ENCODE measurements at places on chromosomes 1 and 21.

GRCh38 chr1:9373619-9374018 is 80.9 kb downstream of the SPSB1 start:
- no peak for DNase-seq

GRCh38 chr1:201982623-201983379 is at the start of gene RNPEP:
RNPEP (plus strand) TSS chr1:201982648; CDS start chr1:201982667, 19 bp downstream.
- peak; percentile 60 for DNase-seq

DNA sequence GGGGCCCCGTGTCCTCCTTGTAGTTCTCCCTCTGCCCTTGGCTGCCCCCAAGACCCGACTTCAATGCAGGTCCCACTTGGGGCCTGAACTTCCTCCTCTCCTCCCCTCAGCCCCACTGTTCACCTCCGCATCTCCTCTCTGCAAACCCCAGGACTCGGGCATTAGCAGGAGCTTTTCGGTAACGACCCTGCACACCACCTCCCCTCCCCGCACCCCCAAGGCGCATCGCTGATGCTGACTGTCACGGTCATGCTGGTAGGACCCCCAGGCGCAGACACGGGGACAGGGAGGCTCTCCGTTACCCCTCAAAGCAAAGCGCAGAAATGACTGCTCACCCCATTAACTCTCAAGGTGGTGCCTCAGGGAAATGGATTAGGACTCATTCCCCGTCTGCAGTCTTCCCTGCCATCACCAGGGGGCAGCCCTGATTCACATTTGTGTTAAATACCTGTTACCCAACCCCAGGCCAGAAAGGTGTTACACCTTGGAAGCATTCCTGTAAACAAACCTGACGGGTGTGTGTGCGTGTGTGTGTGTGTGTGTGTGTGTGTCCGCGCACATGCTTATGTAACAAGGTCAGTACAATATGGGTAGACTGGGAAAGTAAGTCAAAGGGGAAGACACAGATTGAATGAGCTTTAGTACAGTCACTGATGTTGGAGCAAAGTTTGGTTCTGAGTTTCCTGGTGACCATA is 6.4 kb upstream of the GUCA2B start:
- DNase-seq: peak; percentile 76

- no peak for DNase-seq
Observed at GRCh38 chr1:67948151-67949080, 102.0 kb downstream of the DIRAS3 start.

DNA sequence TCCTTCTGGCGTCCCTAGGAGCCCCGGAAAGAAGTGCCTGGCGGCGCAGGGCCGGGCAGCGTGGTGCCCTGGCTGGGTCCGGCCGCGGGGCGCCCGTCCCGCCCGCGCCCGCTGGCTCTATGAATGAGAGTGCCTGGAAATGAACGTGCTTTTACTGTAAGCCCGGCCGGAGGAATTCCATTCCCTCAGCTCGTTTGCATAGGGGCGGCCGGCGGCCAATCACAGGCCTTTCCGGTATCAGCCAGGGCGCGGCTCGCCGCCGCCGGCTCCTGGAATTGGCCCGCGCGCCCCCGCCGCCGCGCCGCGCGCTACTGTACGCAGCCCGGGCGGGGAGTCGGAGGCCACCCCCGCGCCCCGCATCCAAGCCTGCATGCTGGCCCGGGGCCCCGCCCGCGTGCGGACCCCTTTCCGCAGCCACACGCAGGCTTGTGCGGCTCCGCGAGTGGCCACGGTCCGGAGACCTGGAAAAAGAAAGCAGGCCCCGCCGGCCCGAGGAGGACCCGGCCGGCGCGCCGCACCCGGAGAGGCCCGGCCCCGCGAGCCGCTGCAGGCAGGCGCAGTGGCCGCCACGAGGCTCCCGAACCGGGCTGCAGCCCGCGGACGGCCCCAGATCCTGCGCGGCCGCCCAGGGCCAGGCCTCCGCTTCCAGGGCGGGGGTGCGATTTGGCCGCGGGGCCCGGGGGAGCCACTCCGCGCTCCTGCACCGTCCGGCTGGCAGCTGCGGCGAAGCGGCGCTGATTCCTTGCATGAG is 160.4 kb downstream of the RUNX1 start:
- DNase-seq: peak; percentile 87

DNA sequence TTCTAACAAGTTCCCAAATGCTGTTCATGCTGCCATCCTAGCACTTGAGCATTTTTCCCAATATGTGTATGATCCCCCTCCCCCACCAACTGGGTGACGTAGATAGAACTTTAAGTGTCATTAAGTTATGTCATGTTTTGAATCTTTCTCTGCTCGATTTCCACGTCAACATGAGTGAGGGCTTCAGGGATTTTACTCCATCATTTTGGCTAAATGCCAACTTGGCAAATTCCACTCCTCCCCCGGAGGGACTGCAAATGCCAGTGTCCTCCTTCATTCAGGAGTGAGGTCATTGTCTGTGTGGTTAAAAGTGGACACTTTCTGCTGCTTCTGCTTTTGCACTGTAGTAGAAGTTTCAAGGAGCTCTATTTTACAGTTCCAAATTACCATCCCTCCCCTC is 201.7 kb downstream of the FGGY start:
- DNase-seq: no peak

DNA sequence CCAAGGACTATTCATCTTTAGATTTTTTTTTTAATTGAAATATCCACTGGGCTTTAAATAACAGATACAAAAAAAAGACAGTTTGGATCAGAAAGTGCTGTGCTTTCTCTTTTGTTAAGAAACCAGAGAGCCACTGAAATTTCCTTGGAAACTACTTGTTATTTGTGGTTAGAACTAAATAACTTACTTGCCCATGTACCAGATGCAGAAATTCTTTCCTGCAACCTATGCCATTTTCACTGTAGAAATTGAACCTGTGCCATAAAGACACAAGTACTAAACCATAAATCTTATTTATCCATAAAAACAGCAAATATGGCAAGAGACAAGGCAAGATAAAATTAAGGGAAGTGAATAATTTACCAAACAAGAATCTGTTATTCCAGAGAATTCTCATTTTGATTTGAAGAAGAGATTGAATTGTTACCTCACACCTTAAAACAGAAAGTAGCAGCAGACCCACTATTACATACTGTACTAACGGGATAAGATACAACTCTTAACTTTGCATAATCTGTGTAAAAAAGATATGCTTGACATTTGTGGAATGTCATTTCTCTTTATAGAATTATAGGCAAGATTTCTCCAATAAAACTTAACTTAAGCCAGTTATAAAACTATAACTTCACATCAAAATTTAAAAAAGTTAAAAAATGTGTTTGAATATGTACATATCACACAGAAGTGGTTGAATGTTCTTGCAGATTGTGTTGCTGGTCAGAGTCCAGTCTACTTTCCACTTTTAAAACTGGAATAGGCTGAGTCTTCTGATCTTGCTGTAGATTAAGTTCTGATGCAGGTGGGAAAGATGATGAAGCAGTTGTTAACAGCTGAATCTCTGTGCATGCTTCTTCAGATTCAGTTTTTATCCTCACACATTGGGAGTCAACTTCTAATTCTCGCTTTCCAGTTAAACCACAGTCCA is 6.3 kb upstream of the PHTF1 start:
- no peak for DNase-seq

DNA sequence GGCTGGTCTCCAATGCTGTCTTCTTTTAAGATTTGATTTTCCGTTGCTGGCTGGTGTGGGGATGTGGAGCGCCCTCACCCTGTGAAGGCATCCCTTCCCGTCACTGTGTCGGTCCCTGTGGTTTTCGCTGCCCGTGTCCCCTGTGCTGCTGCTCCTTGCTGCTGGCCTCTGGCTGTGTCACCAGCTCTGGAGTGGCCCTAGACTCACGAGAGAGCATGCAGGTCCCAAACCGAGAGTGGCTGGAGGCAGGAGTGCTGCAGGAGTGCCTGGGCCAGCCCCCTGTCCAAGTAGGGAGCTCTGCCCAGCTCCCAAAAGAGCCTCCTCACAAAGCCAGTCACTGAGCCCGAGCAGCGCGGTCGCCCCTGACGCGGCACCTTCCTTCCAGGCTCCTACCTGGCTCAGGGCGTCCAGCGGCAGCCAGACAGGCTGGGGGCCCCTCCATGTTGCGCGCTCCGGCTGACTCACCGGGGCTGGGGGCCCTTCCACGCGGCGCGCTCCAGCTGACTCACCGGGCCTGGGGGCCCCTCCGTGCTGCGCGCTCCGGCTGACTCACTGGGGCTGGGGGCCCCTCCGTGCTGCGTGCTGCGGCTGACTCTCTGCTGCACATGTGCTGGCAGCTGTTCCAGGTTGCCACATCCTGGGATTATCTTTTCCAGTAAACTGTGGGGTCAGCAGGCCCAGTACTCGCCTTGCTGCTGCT is 106.7 kb upstream of the COL6A1 start:
- no peak for DNase-seq

DNA sequence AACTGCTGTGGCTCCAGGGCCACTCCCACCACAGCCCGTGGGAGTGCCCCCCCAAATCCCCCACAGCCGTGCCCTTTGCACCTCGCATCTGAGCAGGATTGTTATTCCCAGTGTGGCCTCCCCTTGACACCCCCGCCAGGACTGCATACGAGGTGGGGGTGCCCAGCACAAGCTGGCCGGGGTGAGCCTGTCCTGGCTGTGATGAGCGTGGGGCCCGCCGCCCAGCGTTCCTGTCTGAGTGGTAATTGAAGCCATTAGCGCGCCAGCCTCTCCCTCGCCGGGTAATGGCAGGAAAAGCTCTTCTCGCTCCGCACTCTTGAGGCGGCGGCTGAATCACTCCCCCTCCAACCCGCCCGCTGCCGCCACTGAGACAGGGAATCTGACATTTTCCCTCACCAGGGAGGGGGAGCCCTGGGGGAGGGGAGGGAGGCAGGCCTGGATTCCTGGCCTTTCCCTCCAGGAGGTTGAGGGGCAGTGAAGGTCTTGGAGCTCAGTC is 27.7 kb downstream of the PTPRF start:
- no peak for DNase-seq

DNA sequence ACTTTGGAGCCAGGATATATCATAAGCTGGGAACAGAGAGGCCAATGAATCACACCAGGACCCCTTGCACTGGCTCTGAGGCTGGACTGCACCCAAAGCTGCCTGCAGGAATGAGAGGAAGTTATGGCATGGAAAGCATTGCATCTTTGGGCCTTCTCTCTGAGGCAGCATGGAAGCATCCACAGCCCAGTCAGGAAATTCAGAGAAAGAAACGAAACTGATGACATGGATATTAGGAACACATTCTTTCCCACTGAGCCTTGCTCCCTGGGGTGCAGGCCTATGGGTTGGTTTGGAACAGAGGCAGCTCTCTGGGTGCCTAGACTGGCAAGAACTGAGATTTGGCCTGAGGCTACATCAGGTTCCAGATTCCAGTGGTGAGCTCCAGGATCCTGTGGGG is 98.6 kb downstream of the NGF start:
- no peak for DNase-seq

- DNase-seq: no peak
Observed at GRCh38 chr1:212294983-212295382, 9.8 kb downstream of the PPP2R5A start.

DNA sequence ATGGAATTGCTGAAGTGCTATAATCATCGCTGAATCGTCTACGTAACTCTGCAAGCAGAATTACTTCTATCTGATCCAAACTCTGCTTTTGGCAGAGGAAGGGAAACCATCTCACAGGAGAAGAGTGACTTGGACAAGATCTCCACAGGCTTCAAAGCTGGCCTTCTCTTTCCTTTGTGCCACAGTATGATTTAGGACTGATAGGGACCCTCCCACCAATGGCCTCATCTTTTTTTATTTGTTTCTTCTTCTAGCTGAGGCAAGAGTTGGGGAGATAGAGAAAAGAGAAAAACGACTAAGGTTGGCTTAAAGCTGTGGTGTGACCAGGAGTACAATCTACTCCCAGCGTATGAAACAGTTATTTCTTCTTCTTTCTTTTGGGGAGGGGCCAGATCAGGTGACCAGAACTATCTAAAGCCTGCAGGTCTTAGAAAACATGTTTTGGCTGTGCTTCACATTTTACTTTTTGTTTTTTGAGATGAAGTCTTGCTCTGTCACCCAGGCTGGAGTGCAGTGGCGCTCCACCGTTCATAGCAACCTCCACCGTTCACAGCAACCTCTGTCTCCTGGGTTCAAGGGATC is 35.0 kb downstream of the ZNF496 start:
- no peak for DNase-seq

- no peak for DNase-seq
Observed at GRCh38 chr1:240056350-240056749, 35.3 kb upstream of the FMN2 start.

- no peak for DNase-seq
Observed at GRCh38 chr1:221768444-221769066, 26.7 kb upstream of the DUSP10 start.

GRCh38 chr1:231418101-231418740 is 3.9 kb downstream of the EGLN1 start:
- no peak for DNase-seq

DNA sequence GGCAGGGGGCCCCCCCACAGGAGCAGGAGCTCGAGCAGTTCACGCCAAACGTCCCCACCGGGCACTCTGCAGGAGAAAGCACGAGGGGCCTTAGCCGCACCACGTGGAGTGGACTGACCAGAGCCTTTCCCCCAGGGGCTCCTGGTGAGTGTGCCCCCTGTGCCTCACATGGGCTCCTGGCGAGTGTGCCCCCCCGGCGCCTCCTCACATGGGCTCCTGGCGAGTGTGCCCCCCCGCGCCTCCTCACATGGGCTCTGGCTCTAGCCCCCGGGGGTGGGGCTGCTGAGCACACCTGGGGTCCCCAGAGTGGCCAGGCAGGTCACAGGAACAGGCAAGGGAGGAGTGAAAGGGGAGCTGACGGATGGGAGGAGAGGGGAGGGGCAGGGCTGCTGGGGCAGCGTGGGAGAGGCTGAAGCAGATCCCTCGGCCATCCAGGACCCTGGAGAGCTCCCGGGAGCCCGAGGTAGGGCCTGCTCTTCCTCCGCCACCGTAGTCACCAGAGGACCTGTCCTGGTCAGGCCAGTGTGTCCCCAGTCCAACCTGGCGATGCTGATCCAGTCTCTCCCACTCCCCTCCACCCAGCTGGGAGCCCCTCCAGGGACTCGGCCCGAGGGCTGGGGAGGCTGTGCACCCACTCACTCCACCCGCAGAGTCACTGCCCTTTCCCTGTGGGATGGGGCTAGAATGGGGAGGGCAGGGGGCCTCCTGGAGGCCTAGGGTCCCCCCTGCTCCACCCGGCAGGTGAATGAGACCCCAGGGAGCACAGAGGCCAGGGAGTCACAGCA is 47.6 kb downstream of the ARHGEF16 start:
- peak; percentile 35 for DNase-seq

Data from activated naive CD4-positive, alpha-beta T cell treated with anti-CD3 and anti-CD28 coated beads, Interleukin-2, amount 50 U/mL, for 16 hours (primary cell).